Activated CD4-positive, alpha-beta T cell treated with anti-CD3 and anti-CD28 coated beads for 24 hours (primary cell): ENCODE measurements at places on chromosomes 5 and 9.

- DNase-seq = no peak
These were observed 15.5 kb upstream of the CTNNA1 start for GRCh38 chr5:138737494-138738265.

DNA sequence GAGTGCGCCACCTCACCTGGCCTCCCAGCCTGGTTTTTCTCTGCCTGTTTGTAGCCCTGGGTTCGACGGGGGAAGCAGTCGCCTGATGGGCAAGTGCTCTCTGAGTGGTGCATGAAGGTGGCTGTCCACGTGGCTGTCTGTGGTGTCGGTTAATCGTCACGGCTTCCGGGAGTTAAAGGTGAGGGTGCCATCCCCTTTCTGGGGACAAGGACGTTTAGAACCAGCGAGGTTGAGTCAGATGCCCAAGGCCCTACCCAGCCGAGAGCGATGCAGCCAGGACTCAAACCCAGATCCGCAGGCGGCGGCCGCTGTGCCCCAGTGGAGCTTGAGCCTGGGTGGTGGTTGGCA lies 47.7 kb downstream of the RXRA start:
- no peak for DNase-seq

GRCh38 chr5:82597437-82597836 lies 319.3 kb upstream of the RPS23 start:
- DNase-seq = no peak

DNA sequence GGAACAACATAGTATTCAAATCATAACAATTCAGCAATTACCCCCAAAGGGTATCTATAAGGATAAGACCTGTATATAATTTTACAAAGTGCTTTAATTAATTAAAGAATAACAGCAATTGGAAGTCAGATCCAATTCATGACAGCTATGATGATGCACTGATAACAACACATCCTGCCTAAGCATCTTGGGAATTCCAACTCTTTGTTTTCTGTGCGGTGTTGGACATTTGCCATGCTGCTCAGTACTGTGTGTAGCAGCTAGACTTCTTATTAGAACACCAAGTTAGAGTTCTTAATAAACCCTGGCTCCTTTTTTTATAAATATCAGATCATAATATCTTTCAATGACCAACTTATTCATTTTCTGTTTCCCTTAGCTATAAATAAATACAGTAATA lies 209.0 kb downstream of the SEC61B start:
- DNase-seq = no peak

DNA sequence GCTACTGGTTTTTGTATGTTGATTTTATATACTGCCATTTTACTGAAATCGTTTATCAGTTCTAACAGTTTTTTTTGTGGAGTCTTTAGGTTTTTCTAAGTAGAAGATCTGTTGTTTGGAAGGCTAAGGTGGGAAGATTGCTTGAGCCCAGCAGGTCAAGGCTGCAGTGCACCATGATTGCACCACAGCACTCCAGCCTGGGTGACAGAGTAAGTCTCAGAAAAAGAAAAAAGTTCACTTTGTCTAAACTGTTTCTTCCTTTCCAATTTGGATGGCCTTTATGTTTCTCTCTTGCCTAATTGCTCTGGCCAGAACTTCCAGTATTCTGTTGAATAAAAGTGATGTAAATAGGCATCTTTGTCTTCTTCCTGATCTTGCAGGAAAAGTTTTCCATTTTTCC lies 124.5 kb upstream of the LRRTM2 start:
- no peak for DNase-seq

- no peak for DNase-seq
These were observed 24.5 kb upstream of the FOCAD start for GRCh38 chr9:20659474-20659967.

DNA sequence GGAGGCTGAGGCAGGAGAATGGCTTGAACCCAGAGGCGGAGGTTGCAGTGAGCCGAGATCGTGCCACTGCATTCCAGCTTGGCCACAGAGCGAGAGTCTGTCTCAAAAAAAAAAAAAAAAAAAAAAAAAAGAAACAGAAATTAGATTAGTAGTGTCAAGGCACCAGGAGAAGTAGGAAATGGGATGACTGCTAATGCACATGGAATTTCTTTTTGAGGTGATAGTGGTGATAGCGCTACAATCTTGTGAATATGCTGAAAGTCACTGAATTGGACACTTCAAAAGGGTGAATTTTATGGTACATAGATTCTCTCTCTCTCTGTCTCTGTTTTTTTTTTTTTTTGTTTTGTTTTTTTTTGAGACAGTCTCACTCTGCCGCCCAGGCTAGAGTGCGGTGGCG lies 42.1 kb upstream of the SUB1 start:
- no peak for DNase-seq

GRCh38 chr5:127993476-127993875 lies 90.1 kb upstream of the SLC12A2 start:
- DNase-seq = no peak
